ENCODE measurements at places on chromosomes 2 and 18.

DNA sequence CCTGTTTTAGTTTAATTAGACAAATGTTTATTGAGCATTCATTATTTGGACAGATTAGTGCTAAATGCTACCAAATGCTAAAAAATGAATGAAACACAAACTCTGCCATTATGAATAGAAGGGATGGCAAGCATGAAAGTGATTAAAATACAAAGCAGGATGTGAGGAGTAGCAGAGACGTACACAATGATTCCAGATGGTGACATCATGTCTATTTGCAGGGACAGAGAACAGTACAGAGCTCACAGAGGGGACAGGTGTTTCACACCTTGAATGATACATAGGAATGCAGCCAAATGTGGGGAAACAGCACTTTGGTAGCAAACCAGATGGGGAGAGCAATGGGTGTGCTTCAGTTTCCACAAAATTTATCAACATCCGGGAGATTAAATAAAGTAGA lies 76.3 kb downstream of the CD226 start:
- H3K36me3 ChIP-seq = no peaks in the 10 kb centered on the region
- no peak overlapping the region for H3K27ac ChIP-seq
- H3K27me3 ChIP-seq = no peaks in the 10 kb centered on the region
- DNase-seq = no peak
- H3K4me1 ChIP-seq = no peaks in the 10 kb centered on the region

- H3K36me3 ChIP-seq = no peaks in the 10 kb centered on the region
- H3K4me1 ChIP-seq = no peaks in the 10 kb centered on the region
- DNase-seq = no peak
- H3K27me3 ChIP-seq = no peaks in the 10 kb centered on the region
- H3K27ac ChIP-seq = no peak overlapping the region
These were observed 30.7 kb upstream of the FANCL start for GRCh38 chr2:58271826-58272225.

DNA sequence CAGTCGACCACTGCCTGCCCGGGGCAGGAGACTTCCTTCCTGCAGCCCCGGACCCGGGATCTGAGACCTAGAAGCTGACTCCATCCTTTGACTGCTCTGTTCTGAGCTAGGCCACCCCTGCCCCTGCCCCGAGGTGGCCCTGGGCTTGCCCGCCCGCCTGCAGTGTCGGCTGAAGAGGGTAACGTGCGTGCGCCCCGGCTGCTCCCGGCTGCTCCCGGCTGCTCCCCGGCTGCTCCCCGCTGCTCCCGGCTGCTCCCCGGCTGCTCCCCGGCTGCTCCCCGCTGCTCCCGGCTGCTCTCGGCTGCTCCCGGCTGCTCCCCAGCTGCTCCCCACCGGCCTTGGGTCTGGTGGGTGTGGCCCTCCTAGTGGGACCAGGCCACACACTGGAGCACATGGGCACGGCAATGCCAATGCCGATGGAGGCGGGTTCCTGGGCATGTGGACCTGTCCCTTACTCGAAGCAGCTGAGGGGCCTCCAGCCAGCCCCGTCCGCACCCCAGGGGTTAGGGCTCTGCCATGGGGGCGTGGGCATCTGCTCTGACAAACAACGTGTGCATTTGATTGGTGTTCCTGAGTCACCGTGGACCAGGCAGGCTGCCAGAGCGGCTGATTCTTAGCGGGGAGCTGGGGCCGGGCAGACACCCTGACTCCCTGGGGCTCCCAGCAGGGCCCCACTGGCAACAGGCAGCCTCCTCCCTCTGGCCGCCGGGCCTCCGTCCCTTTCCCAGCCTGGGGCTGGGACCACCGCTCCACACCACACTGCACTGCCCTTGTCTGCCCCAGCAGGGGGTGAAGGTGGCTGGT lies 2.0 kb upstream of the GAL3ST2 start:
- no peaks in the 10 kb centered on the region for H3K36me3 ChIP-seq
- peaks cover 5% of the 10 kb centered on the region for H3K4me1 ChIP-seq
- no peak for DNase-seq
- H3K27ac ChIP-seq = no peak overlapping the region

- H3K27ac ChIP-seq = no peak overlapping the region
- H3K36me3 ChIP-seq = no peaks in the 10 kb centered on the region
- H3K4me1 ChIP-seq = no peaks in the 10 kb centered on the region
These were observed 213.4 kb upstream of the GATA6 start for GRCh38 chr18:21955757-21956652.

DNA sequence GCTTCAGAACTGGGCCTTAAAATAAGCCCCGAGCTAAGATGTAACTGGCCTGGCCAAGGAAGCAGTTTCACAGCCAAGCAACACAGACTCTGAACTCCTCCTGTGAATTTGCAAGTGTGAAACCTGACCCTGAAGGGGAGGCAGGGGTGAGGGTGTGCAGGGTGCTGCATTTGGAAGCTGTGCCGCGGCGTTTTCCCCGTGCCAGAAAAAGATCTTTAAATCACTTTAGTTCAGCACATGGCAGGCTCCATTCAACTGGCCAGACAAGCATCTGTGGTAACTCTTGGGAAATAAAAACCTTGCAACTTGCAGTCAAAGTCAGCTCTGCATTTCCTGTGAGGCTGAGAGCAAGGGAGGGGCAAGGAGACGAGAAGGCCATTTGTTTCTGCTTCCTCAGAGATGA lies 209.3 kb upstream of the SOX11 start:
- H3K27ac ChIP-seq = no peak overlapping the region
- no peak overlapping the region for H3K4me3 ChIP-seq
- no peaks in the 10 kb centered on the region for H3K4me1 ChIP-seq
- H3K36me3 ChIP-seq = no peaks in the 10 kb centered on the region

DNA sequence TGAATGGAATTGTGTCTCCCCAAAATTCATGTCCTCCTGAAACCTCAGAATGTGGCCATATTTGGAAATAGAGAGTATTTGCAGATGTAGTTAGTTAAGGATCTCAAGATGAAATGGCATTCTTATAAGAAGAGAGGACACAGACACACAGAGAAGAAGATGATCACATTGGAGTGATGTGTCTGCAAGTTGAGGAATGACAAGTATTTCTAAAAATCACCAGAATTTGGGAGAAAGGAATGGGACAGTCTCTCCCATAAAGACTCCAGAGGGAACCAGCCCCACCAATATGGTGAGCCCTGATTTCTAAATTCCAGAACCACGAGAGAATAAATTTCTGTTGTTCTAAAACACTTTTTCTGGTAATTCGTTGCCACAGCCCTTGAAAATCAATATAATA lies 166.3 kb downstream of the C1D start:
- no peak for DNase-seq
- no peaks in the 10 kb centered on the region for H3K4me1 ChIP-seq

DNA sequence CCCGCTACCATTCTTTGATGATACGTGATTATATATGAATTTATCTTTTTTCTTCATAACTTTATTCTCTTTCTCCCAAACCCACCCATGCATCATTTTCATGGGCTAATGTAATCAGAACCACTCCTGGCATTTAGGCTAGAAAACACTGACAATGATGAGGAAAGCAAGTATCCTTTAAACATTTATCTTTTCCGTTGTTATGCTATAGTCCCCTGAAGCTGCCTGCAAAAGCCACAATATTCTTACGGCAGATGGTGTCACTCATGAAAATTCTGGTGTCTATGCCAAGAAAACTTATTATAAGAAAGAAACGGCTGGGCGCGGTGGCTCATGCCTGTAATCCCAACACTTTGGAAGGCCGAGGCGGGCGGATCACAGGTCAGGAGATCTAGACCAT lies 221.8 kb upstream of the CTAGE1 start:
- no peak for DNase-seq
- no peaks in the 10 kb centered on the region for H3K36me3 ChIP-seq
- H3K27ac ChIP-seq = no peak overlapping the region
- no peak overlapping the region for H3K4me3 ChIP-seq
- H3K27me3 ChIP-seq = no peaks in the 10 kb centered on the region

DNA sequence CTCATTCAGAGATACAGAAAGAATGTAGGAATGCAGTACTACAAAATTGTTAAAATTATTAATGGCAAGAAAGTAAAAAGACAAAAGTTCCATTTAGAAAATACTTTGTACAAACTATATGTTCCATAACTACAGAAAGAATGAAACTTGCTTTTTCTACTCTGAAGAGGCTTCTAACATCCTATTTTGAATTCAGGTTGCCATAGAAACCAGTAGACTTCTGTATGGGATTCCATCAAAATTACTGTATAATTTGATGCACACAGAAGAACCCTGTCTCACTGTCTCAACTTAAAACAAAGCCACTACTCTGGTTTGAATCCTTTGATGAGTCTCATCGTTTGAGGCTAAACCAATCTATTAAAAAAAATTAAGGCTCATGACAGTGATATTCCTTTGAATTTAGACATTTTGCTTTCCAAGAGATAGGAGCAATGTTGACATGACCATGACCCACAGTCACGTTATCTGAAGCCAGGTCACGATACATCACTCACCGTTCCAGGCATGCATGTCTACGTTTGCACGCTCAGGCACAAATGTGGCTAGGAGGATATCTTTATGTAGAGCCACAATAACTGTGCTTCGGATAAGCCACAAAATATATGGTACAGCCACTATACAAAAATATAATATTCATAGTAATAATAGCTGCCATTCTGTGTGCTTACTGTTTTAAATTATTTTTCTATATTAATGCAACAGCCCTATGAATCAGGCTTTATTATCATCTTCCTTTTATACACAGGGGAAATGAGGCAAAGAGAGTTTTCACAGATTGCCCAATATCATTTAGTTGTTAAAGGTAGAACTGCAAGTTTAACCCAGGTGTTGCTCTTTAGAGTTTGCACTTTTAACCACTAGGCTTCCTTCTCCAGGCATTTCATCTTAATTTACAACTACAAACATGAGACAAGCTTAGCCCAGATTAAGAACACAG lies 82.4 kb downstream of the CACNB4 start:
- H3K4me3 ChIP-seq = no peak overlapping the region
- DNase-seq = no peak
- H3K27me3 ChIP-seq = no peaks in the 10 kb centered on the region
- H3K36me3 ChIP-seq = no peaks in the 10 kb centered on the region
- no peaks in the 10 kb centered on the region for H3K4me1 ChIP-seq

DNA sequence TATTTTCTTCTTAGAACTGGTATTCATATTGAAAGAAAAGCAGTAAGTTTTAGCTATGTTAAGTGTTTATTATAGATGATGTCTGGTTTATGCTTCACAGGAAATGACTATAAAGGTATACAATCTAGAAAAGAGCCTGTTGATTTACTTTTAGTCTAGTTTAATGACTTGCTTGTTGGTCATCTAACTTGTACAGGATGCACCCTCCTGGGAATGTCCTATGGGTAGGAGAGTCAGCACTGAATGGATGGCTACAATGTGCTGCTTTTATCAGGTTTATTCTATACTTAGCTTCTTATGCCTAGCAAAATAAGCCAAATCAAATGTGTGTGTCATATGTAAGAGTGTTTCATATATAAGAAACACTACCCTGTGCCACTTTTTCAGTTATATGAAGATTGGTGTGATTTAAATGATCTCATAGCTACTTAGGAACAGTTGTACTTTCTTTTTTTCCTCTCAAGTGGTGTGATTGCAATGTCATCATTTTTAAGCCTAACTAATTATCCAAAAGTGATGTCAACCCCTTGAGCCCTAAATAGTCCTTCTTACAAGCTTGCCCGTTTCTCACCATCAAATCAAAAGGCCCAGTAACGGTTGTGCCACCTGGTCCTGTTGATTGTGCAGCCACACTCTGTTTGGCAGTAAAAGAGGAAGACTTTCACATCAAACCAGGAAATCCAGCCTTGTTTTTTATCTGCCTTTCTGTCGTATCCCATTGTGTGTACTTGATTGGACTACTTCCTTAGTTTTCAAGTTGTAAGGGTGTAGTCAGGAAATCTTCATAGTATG lies 176.0 kb downstream of the DIS3L2 start:
- no peak overlapping the region for H3K4me3 ChIP-seq
- no peaks in the 10 kb centered on the region for H3K27me3 ChIP-seq
- DNase-seq = no peak
- H3K36me3 ChIP-seq = peaks cover 4% of the 10 kb centered on the region
- no peak overlapping the region for H3K27ac ChIP-seq
- H3K4me1 ChIP-seq = peaks cover 8% of the 10 kb centered on the region

DNA sequence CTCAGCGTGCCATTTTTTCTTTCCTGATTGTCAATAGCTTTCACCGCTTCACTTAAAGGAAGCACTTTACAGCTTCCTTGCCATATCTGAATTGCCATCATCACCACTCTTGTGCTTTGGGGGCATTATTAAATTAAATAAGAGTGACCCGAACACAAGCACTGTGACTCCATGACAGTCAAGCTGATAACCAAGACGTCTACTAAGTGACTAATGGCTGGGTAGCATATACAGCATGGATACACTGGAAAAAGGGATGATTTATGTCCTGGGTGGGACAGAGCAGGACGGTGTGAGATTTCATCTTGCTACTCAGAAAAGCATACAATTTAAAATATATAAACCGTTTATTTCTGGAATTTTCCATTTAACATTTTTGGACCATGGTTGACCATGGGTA lies 24.3 kb upstream of the AFF3 start:
- no peak overlapping the region for H3K27ac ChIP-seq
- H3K36me3 ChIP-seq = no peaks in the 10 kb centered on the region
- DNase-seq = no peak
- no peak overlapping the region for H3K4me3 ChIP-seq
- no peaks in the 10 kb centered on the region for H3K4me1 ChIP-seq

DNA sequence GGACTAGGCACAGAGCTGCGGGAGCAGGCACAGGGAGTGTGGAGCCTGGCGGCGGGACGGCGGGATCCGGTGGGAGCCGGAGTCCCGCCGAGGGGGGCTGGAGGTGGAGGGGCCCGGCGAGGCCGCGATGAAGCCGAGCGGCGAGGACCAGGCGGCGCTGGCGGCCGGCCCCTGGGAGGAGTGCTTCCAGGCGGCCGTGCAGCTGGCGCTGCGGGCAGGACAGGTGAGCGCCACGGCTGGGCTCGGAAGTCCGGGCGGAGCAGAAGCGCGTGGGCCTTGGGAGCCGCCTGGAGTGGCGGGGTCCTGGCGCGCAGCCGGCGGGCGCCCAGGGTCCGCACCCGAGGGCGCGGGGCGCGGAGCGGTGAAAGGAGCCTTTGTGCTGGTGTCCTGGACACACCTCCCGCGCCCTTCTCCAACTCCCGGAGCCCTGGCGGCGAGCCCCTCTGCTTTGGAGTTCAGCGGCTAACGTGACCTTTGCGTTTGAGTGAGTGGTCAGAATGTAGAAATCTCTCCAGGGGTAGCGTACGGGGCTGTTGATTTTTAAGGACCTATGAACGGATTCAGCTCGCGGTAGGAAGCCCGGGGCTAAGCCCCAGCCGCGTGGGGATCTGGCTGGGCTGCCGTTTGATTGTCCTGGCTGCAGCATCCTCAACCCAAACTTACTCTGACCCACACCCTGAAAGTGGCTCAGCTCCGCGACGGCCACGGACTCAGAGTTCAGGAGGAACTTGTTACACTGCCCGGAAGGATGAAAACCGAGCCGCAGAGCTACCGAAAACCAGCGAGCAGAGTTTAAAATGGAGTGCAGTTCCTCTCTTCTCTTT lies 448 bp downstream of the IMPA2 start:
- no peaks in the 10 kb centered on the region for H3K36me3 ChIP-seq
- peak overlapping the region; percentile 94 for H3K27ac ChIP-seq
- DNase-seq = no peak
- H3K4me3 ChIP-seq = peak overlapping the region; percentile 97
- H3K4me1 ChIP-seq = no peaks in the 10 kb centered on the region

GRCh38 chr2:20104900-20105545 lies 53.6 kb upstream of the LAPTM4A start:
- no peak overlapping the region for H3K4me3 ChIP-seq
- H3K36me3 ChIP-seq = no peaks in the 10 kb centered on the region
- peaks cover 20% of the 10 kb centered on the region for H3K27me3 ChIP-seq
- no peak for DNase-seq
- H3K27ac ChIP-seq = no peak overlapping the region
